ENCODE measurements at places on chromosomes 6 and 20.

DNA sequence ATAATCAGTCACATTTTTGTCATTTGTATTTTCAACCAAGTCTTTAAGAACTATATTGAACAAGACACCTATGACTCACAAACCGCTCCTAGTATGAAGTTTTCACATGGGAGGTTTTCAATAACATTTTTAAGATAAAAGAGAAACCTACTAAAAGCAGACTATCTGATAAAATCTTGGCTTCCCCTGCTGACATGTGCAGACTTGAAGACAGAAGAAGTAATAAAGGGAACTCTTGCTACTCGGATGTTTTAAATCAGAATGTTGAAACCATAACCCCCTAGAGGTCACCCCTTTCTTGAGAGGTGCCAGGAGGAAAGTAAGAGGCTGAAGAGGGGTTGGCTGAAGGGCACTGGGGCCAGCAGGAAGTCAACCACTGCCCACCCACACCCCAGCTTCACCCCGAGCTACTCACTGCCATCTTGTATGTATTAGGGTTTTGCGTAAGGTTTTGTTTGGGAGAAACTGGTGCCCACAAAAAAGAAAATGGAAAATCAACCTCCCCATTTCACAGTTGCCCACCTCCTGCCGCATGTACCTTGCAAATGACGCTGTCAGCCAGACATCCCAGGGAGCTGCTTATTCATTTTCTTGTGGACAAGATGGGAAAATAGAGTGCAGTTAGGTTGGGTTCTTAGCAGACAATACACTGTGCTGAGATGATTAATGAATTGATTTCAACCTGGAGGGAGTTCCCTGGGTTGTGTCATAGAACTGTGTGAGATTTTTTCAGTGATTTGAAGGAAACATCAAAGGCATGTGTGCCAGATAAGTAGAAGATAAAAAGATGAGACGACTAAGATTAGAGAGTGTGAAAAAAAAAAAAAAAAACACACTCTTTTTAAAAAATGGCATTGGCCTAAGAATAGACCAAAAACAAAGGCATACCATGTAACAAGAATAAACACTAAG is 83.2 kb upstream of the TAB2 start:
- DNase-seq: peak; percentile 74

DNA sequence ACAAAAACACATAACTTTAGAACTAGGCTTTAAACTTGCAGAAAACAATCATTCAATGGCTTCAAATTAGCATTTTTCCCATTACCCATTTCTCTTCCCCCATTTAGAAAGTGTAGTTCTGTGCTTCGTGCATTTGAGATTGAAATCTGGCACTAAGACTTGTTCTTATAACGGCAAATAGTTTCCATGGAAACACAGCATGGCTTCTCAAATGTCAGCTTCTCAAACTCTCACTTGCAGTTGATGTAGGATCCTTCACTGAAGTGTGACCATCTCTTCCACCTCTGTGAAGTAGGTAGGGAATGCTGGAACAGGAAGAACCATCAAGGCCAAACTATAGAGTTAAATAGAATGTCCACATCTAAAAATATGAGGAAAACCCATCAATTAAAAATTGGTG is 52.2 kb downstream of the MANEA start:
- DNase-seq: no peak

GRCh38 chr6:514396-514978 is 122.9 kb downstream of the IRF4 start:
- no peak for DNase-seq

DNA sequence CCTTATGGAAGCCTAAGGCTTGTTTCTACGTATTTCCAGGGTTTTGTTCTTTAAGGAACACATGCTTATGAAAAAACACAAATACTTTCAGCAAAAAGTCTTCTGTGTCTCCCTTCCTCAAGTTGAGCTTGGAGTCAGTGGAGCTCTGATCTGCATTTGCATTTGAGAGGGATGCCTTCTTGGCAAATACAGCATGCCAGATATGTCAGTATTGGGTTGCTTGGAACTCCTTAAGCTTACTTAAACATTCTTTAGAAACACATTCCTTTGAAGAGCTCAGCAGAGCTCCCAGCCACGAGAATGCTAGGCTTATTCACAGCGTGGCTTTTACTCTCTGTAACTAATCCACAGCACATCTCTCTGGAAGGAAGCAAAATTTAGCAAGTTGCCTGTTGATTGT is 68.3 kb downstream of the ANKRD6 start:
- DNase-seq: no peak

DNA sequence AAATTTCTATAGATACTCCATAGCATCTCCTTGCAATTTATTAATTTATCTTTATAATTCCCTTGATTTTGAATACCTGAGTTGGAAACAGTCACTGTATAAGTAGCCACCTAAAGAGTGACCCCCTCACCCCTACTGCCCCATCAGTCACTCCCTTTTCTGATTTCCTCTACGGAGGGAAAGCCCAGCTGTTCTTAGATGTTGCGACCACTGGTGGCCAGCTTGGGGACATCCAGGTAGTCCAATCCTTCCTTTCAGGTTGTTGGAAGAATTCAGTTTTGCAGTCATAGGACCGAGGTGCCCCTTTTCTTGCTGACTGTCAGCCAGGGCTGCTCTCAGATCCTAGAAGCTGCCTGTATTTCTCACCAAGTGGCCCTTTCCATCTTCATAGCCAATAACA is 87.8 kb downstream of the BMP6 start:
- no peak for DNase-seq

DNA sequence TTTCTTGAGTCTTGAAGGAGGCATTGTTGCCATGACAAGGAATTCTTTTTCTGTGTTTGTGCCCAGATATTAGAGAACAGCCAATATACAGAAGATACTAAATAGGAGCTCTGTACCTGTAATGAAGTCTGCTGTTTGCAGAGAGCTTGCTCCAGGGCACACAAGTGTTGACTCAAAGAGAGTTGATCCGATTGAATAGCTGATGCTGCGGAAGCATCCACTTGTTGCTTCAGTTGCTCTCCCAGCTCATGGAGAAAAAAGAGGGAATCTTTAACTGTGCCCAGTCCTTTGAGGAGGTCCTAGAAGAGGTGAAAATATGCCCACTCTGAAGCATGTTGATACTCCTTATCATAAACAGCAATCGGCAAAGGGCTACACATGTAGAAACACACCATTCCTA is 411.4 kb downstream of the ESR1 start:
- no peak for DNase-seq

GRCh38 chr6:158752613-158753012 is 66.6 kb downstream of the EZR start:
- no peak for DNase-seq

DNA sequence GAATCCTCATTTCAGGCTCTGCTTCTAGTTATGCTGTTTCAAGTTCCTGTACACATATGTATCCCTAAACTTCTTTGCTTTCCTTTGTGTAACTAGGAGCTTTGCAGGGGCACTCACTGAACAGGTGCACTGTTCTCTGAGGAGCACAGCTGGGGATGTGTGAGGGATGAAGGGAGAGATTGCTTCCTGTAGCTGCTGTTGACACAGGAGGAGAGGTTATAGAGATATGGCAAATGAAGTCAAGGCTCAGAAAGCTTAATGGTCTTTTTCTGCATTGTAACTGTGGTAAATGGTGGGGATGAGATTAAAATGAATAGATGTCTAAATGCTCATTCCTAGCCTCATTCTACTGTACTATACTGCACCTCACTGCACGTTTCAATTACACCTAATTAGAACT is 454.3 kb downstream of the BTBD3 start:
- DNase-seq: no peak

DNA sequence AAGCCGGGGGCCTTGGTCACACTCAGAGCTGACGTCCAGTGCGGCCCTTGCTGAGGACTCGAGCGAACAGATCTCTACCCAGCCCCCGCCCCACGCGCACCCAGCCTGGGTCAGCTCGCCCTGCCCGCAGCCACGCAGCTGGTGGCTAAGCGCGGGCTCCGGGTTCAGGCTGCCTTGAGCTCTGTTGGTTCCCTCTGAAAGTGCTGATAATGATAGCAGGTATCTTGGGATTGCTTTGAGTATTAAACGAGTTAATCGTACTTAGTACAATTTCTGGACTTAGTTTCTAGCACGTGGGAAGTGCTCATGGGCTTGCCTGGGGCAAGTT is 88.1 kb upstream of the TGM3 start:
- DNase-seq: no peak

- no peak for DNase-seq
Observed at GRCh38 chr20:58579819-58580473, 64.7 kb upstream of the APCDD1L start.

DNA sequence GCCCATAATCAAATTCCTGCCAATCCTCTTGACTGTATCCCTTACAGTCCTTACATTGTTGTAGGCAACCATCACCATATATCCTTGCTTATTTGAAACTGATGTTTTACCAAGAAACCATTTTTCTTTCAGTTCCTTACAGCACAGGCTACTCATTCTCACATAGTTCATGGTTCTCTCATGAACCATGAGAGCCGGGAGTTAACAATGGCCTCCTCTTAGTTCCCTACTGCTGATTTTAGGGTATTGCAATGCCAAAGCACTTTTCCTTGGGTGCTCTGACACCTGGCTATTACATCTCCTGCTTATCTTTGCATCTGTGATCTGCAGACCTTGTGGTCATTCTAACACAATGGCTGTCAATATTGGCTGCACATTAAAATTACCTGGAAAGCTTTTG is 133.4 kb downstream of the MYB start:
- DNase-seq: no peak

DNA sequence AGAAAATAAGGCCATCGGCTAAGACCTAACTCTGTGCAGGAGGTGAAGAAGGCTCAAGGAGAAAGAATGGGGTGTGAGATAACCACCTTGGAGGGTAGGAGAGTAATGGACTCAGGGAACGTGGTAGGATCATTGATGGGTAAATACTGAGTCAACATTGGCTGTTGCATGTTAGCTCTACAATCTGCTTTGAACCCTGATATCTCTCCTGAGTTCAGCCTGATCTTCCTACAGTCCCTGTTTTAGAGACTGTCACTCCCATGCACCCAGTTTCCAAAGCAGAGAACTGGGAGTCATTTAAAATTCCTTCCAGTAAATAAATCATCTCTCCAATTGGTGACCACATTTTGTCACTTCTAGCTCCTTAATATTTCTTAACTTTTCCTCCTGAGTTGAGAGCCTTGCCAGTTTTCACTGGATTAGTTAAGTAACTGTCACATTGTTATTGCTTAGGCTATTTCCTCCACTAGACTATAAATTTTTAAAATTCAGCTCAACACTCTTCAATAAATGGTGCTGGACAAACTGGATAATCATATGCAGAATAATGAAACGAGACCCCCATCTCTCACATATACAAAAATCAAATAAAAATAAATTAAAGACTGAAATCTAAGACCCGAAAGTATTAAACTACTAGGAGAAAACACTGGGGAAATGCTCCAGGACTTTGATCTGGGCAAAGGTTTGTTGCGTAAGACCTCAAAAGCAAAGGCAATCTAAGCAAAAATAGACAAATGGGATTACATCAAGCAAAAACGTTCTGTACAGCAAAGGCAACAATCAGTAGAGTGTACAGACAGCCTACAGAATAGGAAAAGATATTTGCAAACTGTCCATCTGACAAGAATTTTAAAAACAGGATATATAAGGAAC is 138.9 kb upstream of the TMEM170B start:
- no peak for DNase-seq

DNA sequence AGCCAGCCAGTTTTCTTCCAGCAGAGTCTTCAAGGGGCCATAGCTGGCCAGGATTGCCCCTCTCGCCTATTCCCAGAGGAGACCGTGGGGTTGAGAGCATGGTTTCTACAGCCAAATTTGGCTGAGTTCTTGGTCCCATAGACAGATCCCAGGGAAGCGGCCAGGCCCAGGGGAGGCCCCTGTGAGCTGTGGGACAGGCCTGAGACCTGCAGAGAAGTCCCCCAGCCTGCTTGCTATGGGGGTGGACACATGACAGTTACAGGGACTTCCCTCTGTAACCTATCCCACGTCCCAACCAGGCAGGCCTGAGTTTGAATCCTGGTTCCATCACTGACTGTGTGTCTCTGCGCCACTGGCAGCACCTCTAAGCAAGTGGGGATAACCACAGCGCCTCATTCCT is 2.6 kb downstream of the TCF15 start:
- no peak for DNase-seq

DNA sequence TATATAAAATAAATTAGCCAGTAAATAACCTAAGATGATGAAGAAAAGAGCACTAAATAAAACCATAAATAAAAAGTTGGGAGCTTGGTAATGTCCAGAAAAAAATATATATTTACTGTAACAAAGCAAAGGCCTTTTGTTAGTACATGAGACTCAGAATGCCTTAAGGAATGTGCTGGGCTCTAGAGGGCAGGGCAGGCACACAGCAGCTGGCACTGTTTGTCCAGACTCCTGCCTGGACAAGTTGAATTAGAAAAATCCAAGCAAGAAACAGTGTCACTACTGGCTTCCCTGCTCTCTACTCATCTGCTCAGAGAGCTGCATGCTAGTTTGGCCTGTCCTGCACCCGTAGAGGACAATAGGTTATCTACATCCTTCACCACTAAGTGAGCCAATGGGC is 8.8 kb downstream of the DEFB129 start:
- no peak for DNase-seq

GRCh38 chr6:41801380-41801779 is 13.9 kb downstream of the TOMM6 start:
- DNase-seq: no peak

GRCh38 chr20:46832555-46832954 is 62.1 kb upstream of the EYA2 start:
- no peak for DNase-seq

- DNase-seq: no peak
Observed at GRCh38 chr6:31058128-31058894, 48.0 kb downstream of the MUC22 start.

DNA sequence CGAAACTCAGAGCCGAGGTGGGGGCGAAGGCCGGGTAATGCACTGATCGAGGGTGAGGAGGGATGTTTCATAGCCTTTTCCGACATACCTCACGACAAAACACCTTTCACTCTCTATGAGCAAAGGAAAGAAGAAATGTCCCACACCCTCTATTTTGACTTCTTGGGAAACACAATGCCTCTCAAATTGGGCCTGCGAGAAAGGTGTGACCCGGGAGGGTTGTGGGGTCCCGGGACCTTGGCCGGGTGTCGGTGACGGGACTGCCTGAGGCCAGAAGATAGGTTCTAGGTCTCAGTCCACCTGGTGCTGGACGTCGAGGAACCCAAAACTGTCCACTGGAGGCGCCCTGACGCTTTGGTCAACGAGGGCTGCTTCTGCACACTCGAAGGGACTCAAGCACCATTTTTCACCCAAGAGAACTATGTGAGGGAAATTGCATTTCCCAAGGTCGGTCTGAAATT is 41.1 kb upstream of the OSTM1 start:
- DNase-seq: no peak

DNA sequence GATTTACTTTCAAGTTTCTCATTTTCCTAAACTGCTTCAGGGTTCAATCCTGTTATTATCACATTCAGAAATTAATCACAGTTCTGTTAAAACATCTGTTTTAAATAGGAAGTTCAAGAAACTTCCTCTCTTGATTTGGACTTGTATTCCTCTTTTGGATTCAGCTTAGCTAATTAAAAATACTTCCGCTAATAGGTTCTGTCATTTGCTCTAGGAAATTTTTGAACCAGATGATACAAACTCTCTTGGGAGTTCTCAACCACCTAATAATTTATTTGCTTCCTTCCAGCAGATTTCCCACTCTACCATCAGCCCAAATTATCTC is 15.9 kb upstream of the TMEM30A start:
- DNase-seq: no peak

All from central memory CD4-positive, alpha-beta T cell (primary cell).